Ammon's horn (tissue), 1 donor: ENCODE measurements at places on chromosomes 11 and 22.

DNA sequence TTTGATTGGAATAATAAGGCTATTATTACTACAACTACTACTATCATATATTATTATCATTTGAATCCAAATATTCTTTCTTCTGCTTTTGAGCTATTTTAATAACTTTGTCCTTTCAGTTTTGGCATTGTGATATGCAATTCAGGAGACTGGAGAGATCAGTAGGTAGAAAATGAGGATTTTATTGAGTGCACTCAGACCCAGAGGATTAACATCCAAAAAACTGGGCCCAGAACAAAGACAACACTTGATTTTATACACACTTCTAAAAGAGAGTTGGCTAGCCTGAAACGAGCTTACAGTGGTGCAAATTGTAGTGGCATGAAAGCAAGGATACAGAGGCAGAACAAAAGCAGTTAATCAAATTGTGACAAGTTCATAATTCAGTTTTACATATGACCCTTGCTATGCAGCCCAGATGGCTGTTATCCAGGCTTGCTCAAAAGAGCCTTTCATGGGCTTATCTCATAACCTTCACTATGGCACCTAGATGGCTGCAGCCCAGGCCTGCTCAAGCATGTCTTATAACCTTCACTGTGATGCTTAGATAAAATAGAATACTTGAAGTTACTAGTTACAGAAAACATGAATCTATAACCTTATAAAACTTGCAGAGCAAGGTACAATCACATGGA lies 796.3 kb upstream of the RAG2 start:
- no peak for DNase-seq

- DNase-seq, result no peak
These were observed 34.5 kb downstream of the COMMD9 start for GRCh38 chr11:36254713-36255112.

- DNase-seq, result no peak
These were observed 20.4 kb downstream of the P2RX3 start for GRCh38 chr11:57358543-57358961.

- no peak for DNase-seq
These were observed 148.6 kb downstream of the LDLRAD3 start for GRCh38 chr11:36092314-36093030.

- DNase-seq, result peak; percentile 81
These were observed 1.6 kb upstream of the EHBP1L1 start for GRCh38 chr11:65574109-65574810.

- peak; percentile 41 for DNase-seq
These were observed 39.3 kb upstream of the BSX start for GRCh38 chr11:123020968-123021367.

DNA sequence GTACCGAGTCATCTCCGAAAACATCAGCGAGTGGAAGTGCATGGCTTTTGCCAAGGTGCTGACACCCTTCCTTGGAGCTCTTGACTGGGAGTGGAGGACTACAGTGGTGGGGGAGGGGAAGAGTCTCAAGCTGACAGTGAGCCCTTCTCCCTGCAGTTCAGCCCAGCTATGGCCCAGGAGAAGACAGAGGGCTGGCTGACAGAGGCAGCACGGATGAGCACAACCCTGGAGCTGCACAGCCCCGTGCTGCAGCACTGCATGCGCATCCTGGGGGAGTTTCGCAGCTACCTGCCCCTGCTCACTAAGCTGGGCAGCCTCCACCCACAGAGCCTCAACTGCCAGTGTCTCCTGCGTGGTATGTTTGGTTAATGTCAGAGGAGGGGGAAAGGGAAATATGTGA lies 41.4 kb downstream of the DNHD1 start:
- no peak for DNase-seq

GRCh38 chr11:18366286-18366685 lies 28.1 kb upstream of the LDHA start:
- DNase-seq, result no peak

DNA sequence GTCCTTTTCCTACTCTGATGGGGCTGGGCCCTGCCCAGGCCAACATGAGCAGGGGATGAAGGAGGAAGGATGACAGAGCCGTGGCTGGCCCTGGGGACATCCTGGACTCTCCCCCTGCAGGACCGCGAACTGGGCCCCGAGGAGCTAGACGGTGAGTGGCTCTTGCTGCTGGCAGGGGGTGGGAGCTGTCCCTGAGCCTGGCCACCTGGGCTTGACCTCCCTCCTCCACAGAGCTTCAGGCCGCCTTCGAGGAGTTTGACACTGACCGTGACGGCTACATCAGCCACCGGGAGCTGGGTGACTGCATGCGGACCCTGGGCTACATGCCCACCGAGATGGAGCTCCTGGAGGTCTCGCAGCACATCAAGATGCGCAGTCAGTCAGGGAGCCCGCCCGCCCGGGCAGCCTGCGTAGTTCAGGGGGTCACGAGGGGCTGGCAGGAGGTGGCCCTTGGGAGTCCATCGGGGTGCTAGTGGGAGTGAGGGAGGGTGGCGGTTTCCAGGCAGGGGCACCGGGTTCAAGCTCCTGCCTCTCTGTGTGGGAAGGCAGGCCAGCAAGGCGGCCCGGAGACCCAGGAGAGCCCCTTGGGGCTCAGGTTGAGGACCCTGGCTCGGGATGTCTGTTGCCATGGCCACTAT lies 1.0 kb downstream of the CABP4 start:
- DNase-seq, result no peak

DNA sequence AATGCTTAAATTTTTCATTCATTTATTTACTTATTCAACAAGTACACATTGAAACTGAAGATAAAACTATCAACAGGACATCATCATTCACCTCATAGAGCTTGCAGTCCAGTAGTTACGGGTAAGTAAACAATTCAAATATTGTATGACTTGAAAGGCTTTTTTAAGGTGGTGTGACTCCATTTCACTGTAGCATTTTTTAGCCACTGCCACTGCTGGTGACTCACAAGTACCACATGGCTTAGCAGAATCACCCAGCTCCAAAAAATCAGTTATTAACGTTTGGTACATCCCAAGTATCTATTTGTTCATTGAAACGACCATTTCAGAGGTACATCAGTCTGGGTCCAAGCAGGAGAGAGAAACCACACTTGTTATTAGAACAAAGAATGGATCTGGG lies 427.9 kb upstream of the DDI1 start:
- DNase-seq, result no peak

DNA sequence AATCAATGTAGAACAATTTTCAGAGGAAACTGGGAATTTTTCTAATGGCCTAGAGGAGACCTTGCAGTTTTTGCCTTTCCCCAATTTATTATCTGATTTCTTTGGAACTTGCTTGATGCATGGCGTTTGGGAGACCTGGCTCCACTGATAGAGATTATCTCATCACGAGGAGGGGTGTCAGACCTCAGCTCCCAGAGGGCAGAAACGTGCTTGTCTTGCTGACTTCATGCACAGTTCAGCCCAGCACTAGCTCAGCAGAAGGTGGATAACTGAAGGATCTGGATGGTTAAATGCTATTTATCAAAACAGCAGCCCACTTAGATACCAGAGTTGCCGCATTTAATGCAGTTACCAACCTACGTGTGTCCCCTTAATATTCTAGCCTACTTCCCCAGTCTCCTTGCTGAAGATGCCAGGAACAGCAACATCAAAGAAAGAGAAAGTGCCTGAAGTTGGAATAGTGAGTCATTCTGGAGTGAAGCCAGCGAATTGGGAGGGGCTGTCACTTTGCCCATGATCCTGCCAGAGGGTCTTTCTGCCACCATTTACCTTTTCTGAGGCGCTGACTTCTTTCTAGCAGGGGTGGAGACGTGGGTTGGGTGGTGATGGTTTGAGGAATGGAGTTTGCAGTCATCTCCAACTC lies 133.5 kb upstream of the CADM1 start:
- DNase-seq, result no peak

GRCh38 chr22:49099496-49100124 lies 728.1 kb downstream of the BRD1 start:
- DNase-seq, result no peak

GRCh38 chr11:6237266-6237665 lies 1.6 kb upstream of the CNGA4 start:
- no peak for DNase-seq

GRCh38 chr22:38415046-38415445 lies 40.0 kb downstream of the KCNJ4 start:
- DNase-seq, result no peak

- DNase-seq, result no peak
These were observed 8.5 kb upstream of the CREBZF start for GRCh38 chr11:85673393-85673792.

DNA sequence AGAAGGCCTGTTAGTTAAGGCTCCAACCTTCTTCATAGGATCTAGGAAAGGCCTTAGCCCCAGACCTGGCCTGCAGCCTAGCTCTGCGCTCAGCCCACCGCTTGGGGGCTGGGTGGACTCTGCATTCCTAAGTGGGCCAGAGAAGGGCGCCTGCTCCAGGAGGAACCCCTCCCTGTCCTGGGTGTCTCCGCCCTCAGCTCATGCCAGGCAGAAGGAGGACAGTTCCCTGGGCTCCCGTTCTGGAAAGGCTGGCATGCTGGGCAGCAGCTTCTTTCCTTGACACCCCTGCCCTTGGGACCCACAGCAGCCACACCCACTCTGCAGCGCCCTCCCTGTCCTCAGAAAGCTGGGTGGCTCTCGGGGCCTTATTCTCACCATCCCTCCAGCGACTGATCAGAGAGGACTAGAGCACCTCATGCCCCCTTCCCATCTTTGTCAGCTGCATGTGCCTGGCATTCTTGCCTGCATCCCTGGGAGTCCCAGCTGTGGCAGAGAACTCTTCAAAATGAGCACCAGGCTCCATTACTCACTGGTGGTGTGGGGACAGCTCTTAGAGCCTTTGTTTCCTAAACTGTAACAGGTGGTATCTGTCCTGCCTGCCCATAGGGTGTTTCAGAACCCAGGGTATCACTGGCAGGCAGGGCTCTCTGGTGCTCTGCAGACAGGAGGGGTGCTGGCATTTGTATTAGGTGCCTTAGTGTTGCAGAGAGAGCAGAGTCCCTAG lies 20.3 kb upstream of the MYRF start:
- DNase-seq, result no peak

DNA sequence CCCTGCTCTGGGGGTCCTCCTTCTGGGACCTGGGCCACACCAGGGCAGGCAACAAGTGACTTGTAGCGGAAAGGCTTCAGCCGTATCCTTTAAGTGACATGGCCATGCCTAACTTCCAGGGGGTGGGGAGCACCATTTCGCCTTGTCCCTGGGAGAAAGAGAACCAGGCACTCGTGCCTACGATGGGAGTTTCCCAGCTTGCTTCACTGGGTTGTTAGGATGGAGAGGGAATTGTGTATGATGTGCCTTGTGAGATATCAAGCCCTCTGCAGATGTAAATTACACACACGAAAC lies 151.4 kb downstream of the CACNA1I start:
- no peak for DNase-seq

DNA sequence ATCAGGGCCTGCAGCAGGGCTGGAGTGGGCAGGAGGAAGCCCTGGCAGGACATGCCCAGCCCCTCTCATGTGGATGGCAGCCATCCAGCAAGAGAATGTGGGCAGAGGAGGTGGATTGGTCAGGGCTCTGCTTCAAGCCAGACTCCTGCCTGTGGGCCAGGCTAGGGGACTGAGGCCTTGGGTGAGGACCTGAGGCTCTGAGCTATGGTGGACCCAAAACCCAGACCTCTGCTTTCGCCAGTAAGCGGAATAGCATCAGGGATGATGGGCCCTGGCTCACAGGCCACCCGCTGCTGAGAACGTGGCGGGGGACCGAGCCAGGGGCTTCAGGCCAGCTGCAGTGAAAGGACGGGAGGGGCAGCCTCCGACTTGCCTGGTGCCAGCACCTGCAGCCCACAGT lies 57.4 kb downstream of the LINC01488 start:
- peak; percentile 53 for DNase-seq

DNA sequence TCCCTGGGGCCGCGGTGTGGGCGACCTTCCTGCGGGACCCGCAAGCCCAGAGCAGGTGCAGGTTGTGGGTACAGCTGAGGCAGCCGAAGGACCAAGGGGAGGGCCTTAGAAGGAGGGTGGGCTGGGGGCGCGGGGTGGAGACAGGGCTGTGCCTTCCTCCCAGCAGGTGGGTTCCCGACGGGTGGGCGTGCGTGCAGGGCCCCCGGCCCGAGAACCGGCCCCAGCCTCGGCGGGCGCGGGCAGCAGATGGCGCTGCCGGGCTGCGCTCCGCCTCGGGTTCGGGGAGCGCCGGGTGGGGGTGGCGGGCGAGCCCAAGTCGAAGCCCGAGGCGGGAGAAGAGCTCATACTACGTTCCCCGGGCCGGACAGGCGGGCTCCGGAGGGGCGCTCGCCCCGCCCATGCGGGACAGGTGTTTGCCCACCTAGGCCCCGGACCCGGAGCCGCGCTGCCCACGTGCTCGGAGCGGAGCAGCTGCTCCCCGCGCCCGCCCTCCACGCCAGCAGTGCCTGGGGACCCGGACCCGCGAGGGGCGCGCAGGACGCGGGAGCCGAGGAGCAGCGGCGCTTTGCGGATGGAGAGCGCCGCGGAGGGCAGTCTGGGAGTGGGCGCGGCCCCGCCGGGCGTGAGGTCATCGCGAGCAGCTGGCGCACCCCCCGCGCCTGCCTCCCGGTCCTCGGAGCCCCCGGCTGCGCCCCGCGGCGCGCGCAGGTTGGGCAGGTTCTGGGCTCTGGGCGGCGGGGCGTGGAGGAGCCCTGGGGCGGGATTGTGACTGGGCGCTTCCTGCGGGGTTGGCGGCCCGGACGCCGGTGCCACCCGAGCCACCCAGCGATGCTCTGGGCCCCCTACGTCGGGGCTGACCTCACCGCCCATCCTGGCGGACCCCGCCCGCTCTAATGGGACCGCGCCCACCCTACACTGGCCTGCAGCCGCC lies 25.3 kb downstream of the DUSP8 start:
- peak; percentile 56 for DNase-seq

GRCh38 chr11:127943152-127943551 lies 644.2 kb downstream of the ETS1 start:
- no peak for DNase-seq

DNA sequence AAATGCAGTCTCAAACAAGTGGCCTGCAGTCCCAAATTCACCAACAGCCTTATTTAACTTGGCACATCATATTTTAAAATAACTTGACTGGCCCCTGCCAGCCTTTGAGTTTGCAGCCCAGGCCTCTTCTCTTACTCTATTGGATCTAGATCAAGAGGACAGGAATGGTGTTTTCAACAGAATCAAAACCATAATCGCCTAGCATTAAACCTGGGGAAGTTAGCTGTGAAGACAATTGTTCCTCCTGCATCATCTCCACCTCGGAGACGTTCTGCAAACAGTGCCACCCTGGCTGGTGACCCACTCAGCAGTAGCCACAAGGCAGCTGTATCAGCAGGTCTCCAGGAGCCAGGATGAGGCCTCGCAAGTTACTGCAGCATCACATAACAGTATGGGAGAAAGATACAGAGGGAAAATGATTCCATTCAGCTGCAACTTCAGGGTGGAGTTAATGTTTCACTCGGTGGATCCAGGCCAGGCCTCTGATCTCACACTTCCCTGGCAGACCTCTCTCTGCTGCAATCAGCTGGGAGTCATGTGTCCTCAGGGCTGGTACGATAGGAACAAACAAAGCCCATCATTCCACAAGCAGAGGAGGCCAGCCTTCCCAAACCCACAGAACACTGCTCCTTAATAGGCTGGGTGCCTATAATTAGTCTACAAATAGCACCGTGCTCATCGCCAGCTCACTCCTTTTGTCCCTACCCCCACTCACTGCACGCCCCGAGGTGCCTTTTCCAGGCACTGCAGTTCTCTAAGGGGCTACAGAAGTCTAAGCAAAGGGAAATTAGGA lies 18.6 kb upstream of the SCN2B start:
- peak; percentile 90 for DNase-seq

- DNase-seq, result peak; percentile 24
These were observed 1.9 kb downstream of the PIWIL3 start for GRCh38 chr22:24772493-24773220.
